ENCODE measurements at places on chromosomes 4 and X.

- DNase-seq, result no peak
Observed at GRCh38 chrX:80139564-80139963, 125.0 kb downstream of the TBX22 start.

GRCh38 chr4:89000844-89001360 lies 56.1 kb downstream of the FAM13A start:
- DNase-seq, result no peak

GRCh38 chr4:7654550-7655445 lies 220.1 kb upstream of the PSAPL1 start:
- no peak for DNase-seq

DNA sequence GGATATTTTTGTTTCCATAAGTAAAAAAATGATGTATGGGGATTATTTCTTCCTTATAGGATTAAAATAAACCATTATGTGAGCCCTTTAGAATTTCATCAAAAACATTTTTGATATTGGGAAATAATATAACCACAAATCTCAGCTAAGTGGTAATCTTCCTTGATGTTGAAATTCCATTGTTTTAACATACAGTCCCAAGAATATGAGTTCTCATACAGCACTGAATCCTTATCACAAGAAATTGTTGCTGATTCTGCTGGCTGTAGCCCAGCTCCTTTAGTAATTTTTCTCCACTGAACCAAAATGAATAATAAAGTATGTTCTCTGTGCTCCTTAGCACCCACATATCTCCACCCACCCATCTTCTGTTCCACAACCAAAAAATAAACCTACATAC lies 41.9 kb upstream of the FAM47B start:
- DNase-seq, result no peak

DNA sequence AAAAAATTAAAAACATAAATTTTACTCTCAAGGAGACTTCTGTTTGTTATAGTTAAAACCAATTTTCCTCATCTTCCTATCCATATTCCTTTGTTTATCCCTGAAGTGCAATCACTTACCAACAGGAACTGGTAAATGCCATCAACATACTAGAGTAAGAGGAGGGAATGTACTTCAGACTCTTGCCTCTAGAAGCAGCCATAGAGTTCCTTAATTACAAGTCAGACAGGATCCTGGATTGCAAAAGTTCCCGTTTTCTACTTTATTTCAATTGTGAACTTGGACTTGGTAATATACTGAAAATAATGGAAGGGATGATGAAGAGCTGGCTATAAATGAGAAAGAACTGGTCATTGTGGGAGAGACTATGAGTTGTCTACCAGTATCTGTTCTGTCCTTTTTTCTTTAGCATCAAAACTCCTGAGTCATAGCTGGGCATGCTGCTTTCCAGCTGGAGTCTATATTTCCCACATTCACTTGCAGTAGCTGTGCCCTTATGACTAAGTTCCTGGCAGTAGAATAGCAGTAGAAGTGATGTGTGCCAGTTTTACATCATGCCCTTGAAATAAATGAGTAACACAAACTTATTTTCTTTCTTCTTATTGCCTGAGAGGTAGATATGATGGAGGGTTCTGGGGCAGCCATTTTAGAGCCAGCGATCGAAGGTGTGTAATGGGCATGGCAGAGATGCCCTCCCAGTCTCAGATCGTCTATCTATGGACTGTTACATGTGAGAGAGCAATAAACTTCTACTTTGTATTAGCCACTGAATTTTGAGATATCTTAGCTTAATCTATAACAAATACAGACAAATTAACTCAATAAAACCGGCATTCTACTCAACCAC lies 26.8 kb upstream of the SPARCL1 start:
- no peak for DNase-seq

DNA sequence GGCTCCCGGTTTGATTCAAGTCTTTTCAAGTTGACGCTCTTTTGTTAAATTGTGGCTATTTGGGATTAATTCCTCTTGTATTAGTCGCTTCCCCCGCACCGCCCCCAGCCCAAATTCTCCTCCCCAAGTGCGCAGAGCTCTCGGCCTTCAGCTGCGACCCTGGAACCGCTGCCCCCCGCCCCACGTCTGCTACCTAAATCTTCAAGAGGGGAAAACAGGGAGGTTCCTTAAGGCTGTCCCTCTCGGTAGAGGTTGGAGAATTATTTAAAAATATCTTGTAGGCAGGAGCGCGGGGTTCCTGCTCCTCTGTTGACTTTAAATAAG lies 860 bp upstream of the RPS6KA3 start:
- DNase-seq, result no peak

DNA sequence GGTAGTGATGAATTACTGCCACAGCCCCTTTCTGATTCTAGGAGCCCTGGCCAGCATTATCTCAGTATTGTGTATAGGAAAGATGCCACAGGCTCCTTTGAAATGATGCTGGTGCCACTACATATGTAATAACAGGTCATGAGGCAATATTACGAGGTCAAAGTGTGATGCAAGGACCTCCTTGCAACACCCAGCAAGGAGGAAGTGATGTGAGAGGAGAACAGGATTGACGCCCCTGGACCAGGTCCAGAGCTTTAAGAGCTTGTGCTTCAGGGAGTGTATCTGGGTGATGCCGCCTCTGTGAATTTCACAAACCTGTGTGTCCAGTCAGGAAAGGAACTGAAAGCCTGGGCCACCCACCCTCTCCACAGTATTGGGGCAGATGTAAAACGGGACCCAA lies 261.8 kb downstream of the MID1IP1 start:
- DNase-seq, result no peak

- no peak for DNase-seq
Observed at GRCh38 chr4:153018031-153018430, 81.9 kb downstream of the FHDC1 start.

GRCh38 chr4:188647820-188648370 lies 508.7 kb downstream of the TRIML1 start:
- DNase-seq, result no peak

GRCh38 chrX:22616867-22617266 lies 344.2 kb downstream of the CBLL2 start:
- DNase-seq, result no peak

DNA sequence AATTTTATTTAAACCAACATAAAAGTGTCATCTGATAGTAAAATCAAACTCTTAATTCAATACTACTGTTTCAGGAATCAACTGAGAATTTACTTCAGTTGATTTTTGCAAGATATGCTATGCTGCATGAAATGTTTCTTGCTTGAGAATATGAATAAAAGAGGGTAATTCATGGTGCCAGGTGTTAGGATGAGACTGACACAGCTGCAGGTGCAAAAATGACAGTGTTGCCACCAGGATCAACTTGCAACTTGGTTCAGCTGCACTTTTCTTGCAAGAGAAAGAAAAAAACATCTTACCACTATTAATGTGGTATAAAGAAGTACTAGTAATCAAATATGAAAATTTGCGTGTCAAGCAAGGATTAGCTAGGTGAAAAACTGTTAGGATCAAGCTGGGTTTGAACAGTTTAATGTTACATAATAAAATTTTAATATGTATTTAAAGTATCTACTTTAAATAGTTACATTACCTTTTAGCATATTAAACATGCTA lies 49.7 kb downstream of the CHIC2 start:
- no peak for DNase-seq

GRCh38 chr4:6999172-7000086 lies 43.7 kb upstream of the TADA2B start:
- no peak for DNase-seq

- no peak for DNase-seq
Observed at GRCh38 chr4:108351791-108352190, 183.1 kb upstream of the LEF1 start.

GRCh38 chr4:67935888-67936287 lies 27.4 kb downstream of the TMPRSS11A start:
- DNase-seq, result no peak

- DNase-seq, result no peak
Observed at GRCh38 chr4:179880756-179881155, 2362.4 kb upstream of the TENM3 start.

- DNase-seq, result no peak
Observed at GRCh38 chr4:173522160-173522950, 7.7 kb downstream of the HAND2 start.

DNA sequence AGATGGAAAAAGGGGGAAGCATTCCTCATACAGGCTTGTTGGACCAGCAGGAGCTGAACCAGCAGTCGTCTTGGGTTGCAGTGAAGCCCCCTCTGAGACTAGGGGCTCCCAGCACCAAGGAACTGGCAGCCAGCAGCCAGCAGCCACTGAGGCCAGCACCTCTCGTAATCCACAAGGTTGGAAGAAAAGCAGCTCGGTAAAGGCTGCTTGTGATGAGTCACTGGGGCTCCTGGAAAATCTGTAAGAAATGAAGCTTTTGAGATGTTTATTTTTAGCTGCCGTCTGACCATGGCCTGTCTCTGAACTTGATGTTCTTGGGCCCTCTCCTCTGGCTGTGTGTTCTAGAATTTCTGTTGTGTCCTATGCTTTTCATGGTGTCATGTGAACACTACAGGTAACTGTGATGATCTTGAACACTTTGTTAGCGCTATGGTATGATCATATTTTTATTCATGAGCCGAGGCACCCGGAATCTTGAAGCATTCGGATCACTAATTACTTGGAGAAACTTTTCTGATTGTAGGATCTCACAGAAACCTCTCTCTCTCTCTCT lies 18.6 kb downstream of the CLCN4 start:
- no peak for DNase-seq

DNA sequence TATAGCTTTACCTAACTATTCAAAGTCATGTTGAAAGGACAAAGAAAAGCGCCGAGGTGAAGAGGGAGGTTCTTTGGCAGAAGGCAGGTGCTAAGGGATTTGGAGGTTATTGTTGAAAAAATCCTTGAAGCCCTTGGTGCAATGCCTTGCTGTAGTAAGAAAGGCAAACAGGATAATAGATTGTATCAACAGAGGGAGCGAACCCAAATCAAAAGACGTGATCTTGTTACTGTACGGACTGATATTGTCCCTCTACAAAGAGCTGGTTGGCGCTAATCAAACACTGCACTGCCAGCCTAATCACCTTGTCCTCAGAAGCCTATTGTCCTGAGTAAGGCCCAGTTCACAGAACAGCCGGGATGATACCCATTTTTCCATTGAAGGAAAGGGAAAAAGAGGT lies 182.9 kb downstream of the ZIC3 start:
- no peak for DNase-seq

DNA sequence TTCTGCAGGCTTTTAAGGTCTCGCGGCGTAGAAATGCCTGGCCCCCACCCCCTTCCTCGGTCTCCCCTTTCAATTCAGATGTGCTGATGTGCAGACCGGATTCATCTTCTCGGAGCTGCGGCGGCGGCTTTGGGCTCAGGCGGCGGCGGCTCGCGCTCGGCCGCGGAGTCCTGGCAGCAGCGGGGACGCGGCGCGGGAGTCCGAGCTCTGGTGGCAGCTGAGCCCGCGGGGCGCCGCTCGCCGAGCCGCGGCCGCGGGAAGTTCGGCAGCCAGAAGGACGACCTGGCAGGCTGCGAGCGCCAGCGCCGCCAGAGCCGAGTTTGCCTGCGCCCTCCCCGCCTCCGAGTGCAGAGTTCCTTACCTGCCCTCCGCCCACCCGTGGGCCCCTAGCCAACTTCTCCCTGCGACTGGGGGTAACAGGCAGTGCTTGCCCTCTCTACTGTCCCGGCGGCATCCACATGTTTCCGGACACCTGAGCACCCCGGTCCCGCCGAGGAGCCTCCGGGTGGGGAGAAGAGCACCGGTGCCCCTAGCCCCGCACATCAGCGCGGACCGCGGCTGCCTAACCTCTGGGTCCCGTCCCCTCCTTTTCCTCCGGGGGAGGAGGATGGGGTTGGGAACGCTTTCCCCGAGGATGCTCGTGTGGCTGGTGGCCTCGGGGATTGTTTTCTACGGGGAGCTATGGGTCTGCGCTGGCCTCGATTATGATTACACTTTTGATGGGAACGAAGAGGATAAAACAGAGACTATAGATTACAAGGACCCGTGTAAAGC lies 448 bp downstream of the TLL1 start:
- no peak for DNase-seq

GRCh38 chrX:127085939-127086338 lies 266.4 kb downstream of the PRR32 start:
- no peak for DNase-seq

DNA sequence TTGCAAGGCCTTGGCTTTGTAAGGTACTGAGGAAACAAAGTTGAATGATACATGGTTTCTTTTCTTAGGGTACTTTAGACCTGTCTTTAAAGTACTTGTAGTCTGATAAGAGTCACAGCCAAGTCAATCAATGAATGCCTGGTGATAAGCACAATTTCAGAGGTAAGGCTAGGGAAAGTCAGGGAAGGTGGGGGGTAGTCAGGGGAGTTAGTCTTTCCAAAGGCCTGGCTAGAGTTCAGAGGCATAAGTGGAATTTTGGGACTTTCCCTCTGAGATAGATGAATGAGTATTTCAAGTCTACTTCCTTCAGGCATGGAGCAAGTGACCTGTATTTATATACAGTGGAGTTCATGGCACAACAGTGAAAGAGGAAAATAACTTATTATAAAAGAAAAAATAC lies 78.3 kb downstream of the SLC4A4 start:
- DNase-seq, result no peak

DNA sequence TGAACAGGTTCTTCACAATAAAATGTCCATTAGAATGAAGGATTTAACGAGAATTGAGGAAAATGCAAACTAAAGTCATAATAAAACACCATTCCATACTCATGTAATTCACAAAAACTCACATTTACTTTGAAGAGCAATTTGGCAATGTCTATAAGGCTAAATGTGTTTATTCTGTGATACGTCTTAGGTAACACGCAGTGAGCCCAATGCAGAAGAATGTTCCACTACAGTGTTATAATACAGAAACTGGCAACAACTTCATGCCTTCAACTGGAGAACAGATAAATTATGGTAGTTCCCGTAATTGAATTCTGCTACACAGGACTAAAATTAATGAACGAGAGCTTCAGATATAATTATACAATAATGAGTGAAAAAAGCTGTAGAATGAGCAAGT lies 17.4 kb downstream of the ADH5 start:
- DNase-seq, result no peak

- DNase-seq, result no peak
Observed at GRCh38 chr4:42985976-42986375, 93.5 kb downstream of the GRXCR1 start.

DNA sequence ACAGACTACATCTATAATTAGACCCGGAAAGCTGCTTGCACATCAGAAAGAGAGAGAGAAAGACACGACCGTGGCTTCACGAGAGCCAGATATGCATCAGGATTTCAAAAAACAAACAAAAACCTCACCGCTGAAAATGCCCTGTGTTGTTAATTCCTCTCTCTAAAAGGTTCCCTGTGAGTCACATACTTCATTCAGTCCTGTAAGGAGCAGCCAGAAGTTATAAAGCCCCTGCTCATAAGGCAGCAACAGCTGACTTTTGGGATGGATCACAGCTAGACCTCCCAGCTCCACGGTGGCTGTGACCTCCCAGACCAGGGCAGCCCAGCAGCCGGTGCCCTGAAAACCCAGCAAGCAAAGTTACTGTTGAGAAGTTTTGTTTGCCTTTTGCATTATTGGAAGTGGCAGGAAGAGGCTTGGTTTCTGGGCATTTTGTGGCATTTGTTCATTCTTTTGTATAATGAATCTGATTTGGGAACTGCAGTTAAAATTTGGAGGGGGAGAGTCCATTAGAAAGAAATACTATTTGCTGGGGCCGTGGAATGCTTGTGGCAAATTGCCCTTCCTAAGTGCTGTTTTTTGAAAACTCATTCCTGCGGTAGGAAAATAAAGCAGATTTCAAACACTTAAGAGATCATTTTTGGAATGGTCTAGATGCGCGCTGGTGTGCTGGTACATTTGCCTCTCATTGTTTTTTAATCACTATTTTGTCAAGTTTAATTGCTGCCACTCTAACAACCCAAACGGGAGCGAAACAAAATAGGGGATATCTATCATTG lies 520.4 kb downstream of the BCOR start:
- DNase-seq, result no peak

GRCh38 chr4:140308366-140309123 lies 64.9 kb upstream of the SCOC start:
- no peak for DNase-seq

Data from activated T-helper 1 cell treated with anti-CD3 and anti-CD28 coated beads, Interleukin-2, amount 50 U/mL, for 16 hours (primary cell).